SHP77 (cell line): ENCODE measurements at places on chromosomes 6 and 20.

DNA sequence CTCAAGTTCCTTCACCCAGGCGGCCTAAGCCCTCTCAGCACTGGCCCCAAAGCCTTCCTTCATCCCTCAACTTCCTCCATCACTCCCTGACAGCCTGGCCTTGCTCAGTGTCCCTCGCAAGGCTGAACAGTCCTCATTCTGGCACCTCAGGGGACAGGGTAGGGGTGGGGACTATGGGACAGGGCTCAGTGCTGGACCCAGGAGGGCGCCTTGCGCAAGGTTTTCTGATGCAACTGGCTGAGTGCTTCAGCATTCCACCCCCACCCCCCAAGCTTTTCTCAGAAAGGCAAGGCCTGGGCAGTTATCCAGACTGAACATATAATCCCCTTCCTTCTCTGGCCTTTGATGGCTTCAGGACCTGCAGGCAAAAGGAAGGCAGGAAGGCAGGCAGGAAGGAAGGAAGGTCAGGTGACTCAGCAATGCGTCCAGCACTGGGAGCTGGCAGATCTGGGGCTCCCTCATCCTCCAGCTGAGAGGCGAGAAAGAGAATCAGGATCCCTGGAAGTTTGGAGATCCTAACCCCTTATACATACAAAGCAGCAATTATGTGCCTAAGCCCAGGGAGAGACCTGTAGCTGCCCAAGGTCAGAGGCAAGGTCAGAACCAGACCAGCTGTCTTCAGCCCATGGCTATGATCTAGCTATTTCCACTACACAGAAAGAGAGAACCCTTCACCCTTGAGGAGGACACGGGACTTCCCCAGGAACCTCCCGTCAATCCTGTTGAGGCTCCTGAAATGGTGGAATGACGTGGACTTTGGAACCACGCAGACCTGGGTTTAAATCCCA lies 8.6 kb upstream of the TRIB3 start:
- DNase-seq = no peak

DNA sequence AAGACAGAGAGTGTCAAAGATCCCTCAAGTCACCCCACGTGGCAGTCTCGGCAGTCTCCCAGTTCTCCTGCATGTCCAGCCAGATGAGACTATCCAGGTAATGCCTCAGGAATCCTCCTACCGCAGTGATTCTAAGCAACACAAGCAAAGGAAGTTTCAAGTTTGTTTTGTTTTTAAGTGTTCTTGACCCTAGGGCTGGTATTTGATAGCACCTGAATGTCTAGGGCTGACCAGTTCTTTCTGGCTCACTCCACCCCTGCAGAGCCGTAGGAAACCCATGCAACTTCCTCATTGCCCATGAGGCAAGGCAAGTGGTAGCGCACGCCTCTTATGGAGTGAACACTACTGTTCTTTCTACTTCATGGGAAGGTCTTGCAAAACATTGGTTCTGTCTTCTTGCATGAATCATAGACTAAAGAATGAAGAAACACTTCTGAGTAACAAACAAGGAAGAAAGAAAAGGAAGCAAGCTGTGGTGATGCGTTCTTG lies 24.8 kb upstream of the FOXQ1 start:
- no peak for DNase-seq

GRCh38 chr6:33112148-33112547 lies 36.4 kb downstream of the HLA-DPB1 start:
- no peak for DNase-seq

- no peak for DNase-seq
These were observed 819.0 kb upstream of the EYS start for GRCh38 chr6:66526061-66526460.

GRCh38 chr6:148080315-148080714 lies 262.3 kb upstream of the SASH1 start:
- no peak for DNase-seq

GRCh38 chr20:63278661-63279060 lies 6.0 kb downstream of the ARFGAP1 start:
- no peak for DNase-seq

- DNase-seq = no peak
These were observed 736.1 kb downstream of the HDGFL1 start for GRCh38 chr6:23305325-23305943.

DNA sequence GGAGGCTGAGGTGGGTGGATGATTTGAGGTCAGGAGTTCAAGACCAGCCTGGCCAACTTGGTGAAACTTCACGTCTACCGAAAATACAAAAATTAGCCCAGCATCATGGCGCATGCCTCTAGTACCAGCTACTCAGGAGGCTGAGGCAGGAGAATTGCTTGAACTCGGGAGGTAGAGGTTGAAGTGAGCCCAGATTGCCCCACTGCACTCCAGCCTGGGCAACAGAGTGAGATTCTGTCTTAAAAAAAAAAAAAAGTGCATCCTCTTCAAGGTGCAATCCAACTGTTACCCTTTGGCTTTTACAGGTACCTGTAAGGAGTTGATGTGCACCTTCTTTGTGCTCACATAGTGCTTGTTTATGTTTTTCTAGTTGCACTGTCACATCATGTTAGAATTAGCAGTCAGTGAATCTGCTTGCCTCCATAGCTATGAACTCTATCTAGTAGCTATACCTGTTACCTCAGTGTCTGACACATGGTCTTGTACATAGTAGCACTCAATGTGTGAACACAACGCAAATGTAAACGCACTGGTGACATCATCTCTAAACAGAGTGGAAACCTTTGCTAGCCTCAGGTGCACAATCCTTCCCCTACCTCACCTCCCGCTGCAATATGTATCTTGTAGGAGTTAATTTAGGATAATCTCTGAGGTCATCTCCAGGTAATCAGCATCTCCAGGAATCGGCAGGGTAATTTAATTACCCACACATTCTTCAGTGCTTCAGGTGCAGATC lies 9.7 kb downstream of the MSH5 start:
- DNase-seq = no peak

GRCh38 chr6:161557333-161558107 lies 283.7 kb upstream of the AGPAT4 start:
- no peak for DNase-seq

GRCh38 chr6:17940151-17940792 lies 47.2 kb downstream of the KIF13A start:
- DNase-seq = no peak
